ENCODE measurements at places on chromosomes 5 and 9. TPM values are rescaled to one million over a fixed set of nuclear protein-coding genes. Genes with fewer than 3 reads are reported as not detected.

ACTBL2 gene
- total RNA-seq: not detected

CCDC69 gene
- 178 TPM for total RNA-seq

PLK2 gene
- total RNA-seq: 63.6 TPM

DNA sequence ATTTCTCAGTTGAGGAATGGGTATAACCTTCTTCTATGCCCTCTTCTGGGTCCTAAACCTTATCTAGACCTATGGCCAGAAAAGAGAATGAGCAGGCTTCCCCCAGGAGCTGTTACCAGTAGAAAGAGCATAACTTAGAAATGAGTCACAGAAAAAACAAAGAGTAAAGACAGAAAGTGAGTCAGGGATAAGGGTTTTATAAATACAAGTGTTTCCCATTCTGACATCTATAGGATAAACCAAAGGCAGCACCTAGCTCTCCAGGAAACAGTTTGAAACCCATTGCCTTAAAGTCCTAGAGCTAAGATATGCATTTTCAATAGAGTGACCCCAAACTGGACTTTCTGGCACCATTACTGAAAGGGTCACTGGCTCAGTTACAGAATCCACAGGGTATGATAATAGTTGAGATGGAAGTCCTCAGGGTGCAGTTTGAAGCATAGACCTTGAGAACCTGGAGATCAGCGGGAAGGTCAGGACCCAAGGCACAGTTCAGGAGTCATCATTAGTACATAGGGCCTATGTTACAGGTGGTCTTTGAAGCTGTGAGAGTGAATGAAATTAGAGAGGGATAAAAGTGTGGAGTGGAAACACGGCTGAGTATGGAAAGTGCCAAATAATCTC lies 42.7 kb upstream of the LIFR start:
- no peak for DNase-seq

GRCh38 chr5:133377736-133378135 lies 234.6 kb downstream of the FSTL4 start:
- no peak for DNase-seq

DNA sequence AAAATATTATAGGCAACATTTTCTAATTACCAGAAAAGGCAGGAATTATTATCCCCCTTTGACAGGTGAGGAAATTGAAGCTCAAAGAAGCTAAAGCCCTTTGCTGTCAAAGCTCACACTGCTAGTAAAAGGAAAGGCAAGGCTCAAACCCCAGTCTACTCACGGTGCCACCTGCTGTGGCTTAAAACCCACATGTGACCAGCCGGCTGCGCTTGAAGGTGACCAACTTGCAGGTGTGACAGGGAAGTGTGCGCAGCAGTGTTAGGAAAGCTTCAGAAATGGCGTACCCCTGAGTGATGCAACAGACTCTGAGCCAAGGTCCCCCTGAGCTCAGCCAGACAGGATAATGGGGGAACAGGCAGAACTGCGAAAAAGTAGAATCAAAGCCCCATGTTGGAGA lies 45.2 kb downstream of the PAX5 start:
- no peak for DNase-seq

DNA sequence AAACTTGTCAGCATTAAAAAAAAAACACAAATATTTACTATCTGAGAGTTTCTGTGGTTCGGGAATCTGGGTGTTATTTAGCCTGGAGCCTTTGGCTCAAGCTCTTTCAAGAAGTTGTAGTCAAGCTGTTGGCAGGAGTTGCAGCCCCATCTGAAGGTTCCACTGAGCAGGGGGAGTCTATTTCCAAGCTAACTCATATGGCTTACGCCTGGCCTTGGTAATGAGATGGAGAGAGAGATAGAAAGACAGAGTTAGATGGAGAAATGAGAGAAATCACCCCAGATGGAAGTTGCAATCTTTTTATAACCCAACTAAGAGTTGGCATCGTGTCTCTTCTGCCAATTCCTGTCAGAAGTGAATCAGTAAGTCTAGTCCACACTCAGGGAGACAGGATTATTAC lies 1075.2 kb upstream of the SEMA6A start:
- DNase-seq: no peak

DNA sequence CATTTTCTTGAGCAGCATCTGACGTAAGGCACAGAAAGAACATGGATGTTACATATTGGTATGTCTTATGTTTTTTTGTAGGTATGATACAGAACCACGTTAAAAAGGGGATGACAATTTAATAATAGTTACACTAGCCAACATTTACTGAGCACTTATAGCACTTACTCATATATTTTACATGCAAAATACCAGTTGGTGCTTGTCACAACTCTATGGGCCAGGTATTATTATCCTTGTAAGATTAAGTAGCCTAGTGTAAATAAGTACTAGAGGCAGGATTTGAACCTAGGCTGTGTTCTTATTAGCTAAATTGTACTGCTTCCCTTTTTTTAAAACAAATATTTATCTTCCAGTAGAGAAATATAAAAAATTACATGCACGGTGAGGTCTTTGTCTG lies 83.5 kb downstream of the RANBP17 start:
- no peak for DNase-seq

DNA sequence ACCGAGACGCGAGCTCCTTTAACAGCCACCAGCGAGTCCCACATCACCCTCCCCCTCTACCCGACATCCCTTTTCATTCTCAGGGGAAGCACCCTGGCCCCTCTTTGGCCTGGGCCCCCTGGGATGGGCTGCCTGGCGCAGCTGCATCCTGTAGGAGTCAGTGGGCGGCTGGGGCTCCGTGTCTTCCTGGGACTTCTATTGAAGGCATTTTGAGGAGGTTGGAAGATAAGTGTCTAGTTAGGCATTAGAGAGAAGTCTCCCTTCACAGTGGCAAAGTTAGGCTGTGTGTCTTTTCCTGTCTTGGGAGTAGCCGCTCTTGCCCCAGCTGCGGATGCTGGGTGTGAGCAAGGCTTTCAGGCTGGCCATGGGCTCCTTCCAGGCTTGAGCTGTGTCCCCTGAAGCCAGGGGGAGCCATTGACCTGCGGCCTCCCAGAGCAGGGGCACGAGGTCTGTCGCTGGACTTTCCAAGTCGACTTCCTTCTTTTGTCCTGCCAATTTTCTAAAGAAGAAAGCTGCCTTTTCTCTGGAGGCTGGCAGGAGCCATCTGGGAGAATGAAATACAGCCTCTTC lies 18.6 kb upstream of the NKD2 start:
- peak; percentile 87 for DNase-seq

- no peak for DNase-seq
These were observed 308.6 kb upstream of the EDIL3 start for GRCh38 chr5:84693256-84693655.

- DNase-seq: no peak
These were observed 351.9 kb downstream of the ENC1 start for GRCh38 chr5:74288448-74289108.

- no peak for DNase-seq
These were observed 179.2 kb downstream of the FBXL7 start for GRCh38 chr5:15679161-15679560.

GRCh38 chr5:132487841-132488555 lies 2.6 kb downstream of the IRF1 start:
- DNase-seq: no peak

GRCh38 chr5:83370957-83371356 lies 100.6 kb upstream of the VCAN start:
- no peak for DNase-seq

DNA sequence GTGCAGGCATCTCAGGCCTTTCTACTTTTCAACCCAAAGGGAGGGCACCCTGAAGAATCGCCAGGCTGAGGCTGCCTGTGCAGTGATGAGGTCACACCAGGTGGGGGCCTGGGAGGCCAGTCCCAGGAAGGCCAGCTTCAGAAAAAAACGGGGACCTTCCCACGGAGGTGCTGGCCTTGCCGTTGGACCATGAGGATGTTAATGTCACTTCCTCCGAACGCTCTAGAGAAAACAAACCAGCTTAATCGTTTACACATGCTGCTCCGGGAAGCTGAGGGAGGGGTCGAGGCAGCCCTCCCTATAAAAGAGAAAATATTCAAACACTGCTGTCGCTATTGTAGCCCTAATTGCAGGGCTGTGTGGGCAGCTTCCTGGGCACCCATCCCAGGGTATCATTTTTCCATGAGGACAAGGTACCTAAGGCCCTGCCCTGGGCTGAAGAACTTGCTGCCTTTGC lies 27.0 kb downstream of the PTGES start:
- DNase-seq: no peak

DNA sequence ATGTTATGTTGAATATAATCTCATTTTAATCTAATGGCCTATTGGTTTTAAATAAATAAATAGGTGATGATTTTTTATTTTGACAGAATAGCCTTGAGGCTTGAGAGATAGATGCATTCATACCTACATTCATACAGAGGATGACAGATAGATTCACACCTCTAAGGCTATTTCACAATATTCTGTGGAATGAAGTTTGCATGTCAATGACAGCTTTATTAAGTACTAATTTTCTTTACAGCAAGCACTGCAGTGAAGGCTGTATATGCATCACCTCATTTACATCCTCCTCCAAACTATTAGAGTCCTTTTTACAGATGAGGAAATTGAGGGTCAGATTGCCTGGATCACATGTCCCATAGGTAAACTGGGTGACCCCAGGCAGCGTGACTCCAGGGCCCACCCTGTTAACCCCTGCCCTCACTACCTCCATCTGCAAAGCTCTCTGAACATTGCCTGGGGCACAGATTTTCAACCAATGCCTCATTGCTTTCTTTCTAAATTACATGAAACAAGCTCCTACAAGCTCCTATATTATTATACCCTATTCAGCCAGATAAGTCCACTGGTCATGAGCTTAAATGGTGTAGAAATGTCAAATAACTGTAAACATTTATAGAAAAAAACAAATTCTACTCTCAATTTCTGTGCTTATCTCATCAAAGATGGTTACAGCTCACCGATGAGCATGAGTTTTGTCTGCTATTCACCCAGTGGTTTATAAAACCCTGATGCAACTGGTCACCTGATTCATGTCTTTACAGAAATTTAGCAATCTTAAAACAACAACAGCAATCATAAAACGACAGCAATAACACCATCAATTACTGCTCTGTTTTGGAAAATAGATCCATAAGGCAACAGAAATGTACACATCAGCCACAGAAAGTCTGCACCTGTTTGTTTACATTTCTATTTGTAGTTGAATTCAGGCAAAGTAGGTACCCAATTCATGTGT lies 338.0 kb downstream of the NSG2 start:
- no peak for DNase-seq

- DNase-seq: no peak
These were observed 205.6 kb downstream of the ZNF462 start for GRCh38 chr9:107068581-107068980.

Data from Right ventricle myocardium superior (tissue), 1 donor.